ENCODE measurements at places on chromosomes 5 and 9.

DNA sequence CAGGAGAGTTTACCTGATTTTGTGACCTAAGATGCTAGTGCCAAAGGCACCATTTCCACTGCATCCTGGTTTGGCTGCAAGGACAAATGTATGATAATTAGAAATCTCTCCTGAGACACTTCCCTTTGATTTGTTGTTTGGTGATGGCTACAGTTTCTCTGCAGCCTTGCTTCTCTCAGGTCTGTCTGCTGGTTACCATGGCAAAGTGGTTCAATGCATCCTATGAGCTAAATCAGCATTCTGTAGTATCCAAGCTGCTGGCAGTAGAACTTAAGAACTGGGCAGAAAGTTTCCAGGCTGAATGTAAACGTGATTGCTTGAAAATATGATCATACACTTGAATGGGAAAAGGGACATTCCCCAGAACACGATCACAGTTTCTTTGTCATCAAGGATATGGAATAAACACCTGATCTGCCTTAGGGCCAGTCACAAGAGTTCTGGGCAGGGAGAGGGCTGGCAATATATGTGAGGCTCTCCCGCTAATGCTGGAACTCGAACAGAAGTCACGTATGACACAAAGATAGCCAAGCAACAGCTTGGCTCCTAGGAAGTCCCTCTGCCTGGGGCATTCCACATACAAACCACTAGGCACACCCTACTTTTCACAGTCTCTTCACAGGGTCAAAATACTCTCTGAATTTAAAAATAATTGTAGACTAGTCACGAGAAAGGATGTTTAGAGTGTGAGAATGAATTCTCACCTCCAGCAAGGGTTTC is 138.1 kb upstream of the GRAMD2B start:
- no peak for DNase-seq

GRCh38 chr5:89991592-89991991 is 418.0 kb downstream of the CETN3 start:
- no peak for DNase-seq

GRCh38 chr5:156587012-156587411 is 260.0 kb downstream of the SGCD start:
- DNase-seq = no peak

GRCh38 chr9:130606887-130607600 is 27.7 kb downstream of the FUBP3 start:
- DNase-seq = no peak

DNA sequence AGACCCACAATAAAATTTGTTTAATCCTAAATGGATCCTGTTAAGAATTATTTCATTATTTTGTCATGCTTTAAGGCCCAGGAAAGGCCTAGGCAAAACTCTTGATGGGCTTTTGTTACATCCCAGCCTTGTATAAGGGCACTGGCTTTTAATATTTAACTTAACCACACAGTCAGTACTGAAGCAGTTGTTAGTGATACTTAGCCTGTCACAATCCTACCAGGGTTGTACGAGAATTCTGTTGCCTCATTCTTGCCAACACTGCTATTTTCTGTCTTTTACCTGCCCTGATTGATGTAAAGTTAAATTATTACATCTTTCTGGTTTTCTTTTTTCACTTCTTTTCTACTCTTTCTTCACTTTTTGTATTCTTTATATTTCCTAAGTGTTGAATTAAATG is 10.9 kb downstream of the ZNF169 start:
- DNase-seq = no peak

GRCh38 chr9:26800322-26800721 is 92.3 kb downstream of the CAAP1 start:
- no peak for DNase-seq

DNA sequence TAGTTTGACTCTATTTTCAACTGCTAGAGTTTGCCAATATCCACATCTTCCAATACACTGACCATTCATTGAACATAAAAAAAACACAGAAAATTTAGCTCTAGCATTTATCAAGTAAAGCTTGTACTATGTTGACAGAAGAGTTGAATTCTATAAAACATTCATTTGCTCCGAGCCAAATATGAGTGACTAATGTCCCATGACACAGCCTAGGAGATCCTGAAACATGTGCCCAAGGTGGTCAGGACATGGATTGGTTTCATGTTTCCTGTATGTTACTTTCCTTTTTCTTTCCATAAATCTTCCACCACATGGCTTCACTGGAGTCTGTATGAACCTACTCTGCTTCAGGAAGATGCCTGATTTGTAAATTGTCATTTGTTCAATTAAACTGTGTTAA is 122.4 kb upstream of the PRDM9 start:
- DNase-seq = no peak

DNA sequence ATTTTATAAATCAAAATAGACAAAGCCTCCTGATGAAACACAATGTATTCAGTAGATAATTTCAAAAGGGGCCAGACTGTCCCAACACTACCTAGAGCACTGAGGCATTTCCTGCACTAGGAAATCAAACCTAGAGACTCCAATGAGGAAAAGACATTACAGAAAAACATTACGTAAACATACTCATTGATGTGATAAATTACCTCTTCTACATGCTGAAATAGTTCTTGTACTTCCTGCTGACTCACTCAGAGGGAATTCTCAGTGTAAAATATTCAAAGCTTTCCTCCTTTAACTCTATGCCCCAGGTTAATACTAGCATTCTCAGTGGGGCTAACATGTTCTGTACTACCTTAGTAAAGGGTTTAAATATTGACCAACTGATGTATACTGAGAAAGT is 178.0 kb downstream of the ESM1 start:
- no peak for DNase-seq

DNA sequence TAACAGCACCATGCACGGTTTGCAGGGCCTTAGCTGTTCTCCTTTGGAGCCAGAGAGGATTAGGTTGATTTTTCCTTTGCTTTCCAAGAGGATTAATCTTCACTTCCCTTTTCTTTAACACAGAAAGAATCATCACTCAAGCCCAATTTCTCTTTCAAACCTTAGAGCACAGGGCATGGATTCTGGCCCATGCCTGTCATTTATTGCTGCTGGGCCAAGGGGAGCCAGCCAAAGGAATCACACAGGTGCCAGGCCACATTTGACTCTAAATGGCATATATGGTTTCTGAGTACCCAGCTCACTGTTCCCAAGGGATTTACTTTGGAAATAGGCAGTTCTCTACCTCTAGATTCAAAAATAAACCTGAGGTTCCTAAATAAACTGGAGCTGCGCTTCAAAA is 58.3 kb downstream of the FBXL7 start:
- no peak for DNase-seq

GRCh38 chr9:8560560-8561525 is 761.3 kb upstream of the DMAC1 start:
- DNase-seq = no peak

DNA sequence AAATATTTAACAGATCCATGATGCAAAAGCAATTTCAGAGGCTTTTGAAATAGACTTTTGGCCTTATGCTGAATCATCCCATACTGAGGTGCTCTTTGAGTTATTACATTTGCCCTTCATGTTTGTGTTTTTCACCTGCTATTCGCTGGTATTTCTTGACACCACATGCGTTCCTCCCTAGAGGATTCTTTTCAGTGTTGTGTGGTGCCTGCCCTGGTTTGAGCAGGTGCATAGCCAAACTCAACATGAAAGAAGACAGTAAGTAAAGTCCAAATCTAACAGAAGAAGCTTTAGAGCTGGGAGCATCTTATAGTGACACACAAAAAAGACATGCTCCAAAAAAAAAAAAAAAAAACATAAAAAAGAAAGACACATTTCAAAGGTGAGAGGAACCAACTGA is 796.3 kb downstream of the SEMA5A start:
- DNase-seq = no peak

DNA sequence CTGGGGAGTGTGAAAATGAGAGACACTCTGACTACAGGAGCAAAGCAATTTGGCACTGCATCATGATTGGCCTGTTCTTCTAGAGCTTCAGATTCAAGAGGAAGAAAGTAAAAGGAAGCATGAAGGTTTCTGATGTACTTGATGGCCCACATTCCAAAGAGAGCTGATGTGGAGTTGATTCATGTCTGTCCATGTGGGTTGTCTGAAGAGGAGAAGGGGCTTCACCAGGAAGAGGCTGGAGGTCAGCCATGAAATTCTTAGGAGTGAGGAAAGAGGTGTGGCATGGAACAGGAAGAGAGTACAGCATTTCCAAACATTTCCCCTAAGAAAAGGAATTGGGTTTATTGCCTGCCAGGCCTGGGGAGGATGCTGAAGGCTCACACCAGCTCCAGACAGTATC is 70.7 kb downstream of the PTCD2 start:
- no peak for DNase-seq

GRCh38 chr5:162699361-162699760 is 631.8 kb downstream of the GABRG2 start:
- DNase-seq = no peak

DNA sequence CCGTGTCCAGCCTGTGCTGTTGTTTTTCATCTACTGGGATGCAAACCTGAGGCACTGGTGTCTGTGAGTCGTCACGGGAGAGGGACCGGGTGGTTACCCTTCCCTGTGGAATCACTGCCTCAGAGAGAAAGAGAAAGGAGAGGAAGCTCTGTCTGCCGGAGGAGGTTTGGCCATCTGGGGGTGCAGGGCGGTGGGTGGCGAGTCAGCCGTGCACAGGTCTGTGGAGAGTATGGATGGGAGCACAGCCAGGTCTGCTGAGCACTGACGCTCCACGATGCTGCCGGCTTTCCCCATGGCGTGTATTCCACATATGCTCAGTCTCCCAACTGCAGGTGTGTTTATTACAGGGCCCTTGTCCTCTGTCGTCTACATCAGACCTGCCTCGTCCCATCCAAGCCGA is 395.2 kb upstream of the IRX4 start:
- no peak for DNase-seq

- DNase-seq = no peak
Measured at GRCh38 chr9:18721267-18721994, 247.5 kb downstream of the ADAMTSL1 start.

- no peak for DNase-seq
Measured at GRCh38 chr5:123444016-123444415, 20.8 kb upstream of the CEP120 start.

GRCh38 chr5:169796731-169797130 is 159.7 kb downstream of the DOCK2 start:
- no peak for DNase-seq

DNA sequence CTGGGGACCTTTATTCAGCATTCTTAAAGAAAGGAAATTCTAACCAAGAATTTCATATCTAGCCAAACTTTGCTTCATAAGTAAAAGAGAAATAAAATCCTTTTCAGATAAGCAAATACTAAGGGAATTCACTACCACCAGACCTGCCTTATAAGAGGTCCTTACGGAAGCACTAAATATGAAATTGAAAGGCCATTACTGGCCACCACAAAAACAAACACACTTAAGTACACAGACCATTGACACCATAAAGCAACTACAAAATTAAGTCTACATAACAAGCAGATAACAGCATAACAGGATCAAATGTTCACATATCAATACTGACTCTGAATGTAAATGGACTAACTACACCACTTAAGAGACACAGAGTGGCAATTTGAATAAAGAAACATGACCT is 361.4 kb upstream of the POU5F2 start:
- DNase-seq = no peak

DNA sequence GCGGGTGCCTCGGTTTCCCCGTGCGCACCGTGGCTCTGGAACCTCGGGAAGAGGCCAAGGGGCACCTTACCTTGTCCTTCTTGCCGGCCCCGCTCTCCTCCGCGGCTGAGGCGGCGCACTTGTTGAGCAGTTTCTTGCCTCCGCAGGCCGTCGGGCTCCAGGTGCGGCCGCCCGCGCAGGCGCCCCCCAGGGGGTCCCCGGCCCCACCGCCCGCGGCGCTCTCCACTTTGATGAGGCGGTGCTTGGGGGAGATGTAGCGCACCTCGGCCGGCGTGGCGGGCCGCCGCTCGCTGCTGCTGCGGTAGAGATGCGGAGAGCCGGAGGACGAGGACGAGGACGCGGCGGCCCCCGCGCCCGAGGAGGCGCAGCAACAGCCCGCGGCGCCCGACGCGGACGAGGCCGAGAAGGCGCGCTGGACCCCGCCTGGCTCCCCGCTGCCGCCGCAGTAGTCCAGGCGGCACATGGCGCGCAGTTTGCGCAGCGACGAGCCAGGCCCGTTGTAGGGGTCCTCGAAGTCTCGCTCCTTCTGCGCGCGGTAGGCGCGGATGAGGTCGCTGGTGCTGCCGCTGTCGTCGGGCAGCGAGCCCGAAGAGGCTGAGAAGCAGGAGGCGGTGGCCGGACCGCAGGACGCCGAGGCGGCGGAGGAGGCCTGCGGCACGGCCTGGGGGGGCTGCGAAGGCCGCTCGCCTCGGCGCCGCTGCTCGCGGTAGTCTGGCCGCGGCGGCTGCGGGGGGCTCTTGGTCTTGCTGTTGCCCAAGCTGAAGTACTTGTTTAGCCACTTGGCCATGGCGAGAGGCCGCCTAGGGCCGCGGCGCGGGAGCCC is 957 bp downstream of the SHB start:
- no peak for DNase-seq

- DNase-seq = no peak
Measured at GRCh38 chr5:54109626-54110330, 200.6 kb downstream of the ARL15 start.

DNA sequence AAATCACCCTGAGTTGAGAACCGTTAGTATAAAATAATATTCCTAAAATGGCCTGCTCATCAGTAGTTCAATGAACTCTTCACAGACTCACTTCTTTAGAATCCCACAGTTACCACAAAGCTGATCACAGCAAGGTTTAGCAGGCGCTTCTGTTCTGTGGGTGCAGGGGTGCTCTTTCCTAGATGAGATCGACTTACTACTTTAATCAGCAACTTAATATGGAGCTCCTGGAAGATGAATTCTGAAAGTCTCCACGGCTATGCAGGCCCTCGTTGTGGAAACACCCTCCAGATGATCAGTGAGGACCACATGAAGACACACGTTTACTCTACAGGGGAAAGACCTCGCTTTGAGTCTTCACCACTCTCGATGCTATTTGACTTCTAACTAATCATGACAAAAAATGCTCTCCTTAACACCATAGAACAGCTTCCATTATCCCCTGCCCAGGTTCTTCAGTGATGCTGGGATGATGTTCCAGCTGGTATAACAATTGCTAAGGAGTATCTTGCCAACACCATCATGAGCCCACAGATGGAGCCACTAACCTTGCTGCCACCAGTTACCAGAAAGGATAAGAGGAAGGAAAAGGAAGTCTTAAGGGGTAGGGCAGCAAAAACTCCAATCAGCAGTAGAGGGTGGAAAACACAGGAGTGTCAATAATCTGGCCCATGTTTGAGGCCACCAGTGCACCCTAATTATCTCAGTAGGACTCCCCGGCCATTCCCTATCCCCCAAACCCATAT is 17.9 kb upstream of the GPX8 start:
- DNase-seq = no peak

DNA sequence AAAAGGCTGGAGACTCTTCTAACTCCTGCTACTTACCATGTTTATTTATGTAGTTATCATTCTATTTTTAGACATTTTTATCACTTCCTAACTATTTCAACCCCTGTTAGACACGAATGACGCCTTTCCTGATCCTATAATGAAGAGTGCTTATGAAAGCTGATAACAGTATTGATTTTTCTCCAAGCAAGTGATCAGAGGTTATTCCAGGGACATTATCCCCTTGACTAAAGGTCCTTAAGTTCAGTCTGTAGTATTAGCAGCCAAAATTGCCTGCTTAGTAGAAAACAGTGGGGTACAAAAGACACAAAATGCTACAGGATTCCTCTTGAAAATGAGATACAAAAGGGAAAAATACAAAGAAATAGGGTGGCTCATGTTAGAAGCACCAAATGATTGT is 235.6 kb downstream of the DNAH5 start:
- no peak for DNase-seq

- no peak for DNase-seq
Measured at GRCh38 chr9:107727086-107727780, 237.7 kb upstream of the KLF4 start.
